ENCODE measurements at places on chromosomes 4 and X. TPM values are rescaled to one million over a fixed set of nuclear protein-coding genes. Genes with fewer than 3 reads are reported as not detected.

DNA sequence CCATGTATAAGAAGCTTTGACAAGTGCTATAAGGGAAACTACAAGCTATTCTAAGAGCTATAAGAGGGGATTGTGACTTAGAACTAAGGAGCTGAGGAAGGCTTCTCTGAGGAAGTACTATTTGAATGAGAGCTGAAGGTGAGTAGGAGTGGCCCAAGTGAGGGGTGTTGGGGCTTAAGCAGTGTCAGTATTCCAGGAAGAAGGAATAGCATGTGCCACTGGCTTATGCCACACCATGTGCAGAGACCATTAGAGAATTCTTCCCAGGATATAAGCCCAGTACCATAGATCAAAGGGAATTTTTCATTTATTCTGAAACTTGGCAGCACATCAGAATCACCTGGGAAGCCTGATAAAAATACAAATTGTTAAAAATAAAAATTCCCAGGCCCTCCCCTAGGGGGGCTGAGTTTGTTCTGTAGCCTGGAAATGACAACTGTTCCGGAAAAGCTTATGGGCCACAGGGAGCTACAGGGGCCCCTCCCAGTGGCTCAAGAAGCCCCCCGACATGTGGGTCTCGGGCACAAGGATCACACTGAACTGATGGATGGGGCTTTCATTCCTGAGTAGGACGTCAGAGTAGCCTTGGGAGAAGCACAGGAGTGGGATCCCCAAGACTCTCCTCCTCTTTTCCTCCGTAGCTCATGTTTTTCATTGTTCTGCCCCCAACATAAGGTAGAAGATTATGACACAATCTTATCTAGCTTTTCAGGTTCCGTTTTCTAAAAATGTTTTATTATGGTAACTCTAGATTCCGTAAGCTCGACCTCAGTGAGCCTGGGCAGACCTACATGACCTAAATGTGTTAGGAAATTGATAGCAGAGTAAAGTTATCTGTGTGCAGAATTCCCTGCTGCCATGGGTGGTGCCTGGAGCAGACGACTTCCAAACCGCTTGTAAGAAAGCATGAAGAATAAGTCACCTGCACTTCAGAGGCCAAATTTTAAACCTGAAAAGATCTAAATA, 119.3 kb downstream of the AFF1 start:
- H3K4me1 ChIP-seq = peaks cover 65% of the 10 kb centered on the region
- H3K27ac ChIP-seq = no peak overlapping the region
- no peak for DNase-seq
- H3K27me3 ChIP-seq = no peaks in the 10 kb centered on the region
- H3K36me3 ChIP-seq = peaks cover 44% of the 10 kb centered on the region
- no peak overlapping the region for H3K4me3 ChIP-seq

GRCh38 chr4:28211676-28212470, 1351.2 kb downstream of the STIM2 start:
- H3K4me3 ChIP-seq = no peak overlapping the region
- DNase-seq = no peak
- no peaks in the 10 kb centered on the region for H3K27me3 ChIP-seq

GRCh38 chr4:21420166-21420565, 528.4 kb downstream of the KCNIP4 start:
- H3K27me3 ChIP-seq = no peaks in the 10 kb centered on the region
- DNase-seq = no peak
- H3K4me3 ChIP-seq = no peak overlapping the region
- H3K4me1 ChIP-seq = no peaks in the 10 kb centered on the region
- no peaks in the 10 kb centered on the region for H3K36me3 ChIP-seq

DNA sequence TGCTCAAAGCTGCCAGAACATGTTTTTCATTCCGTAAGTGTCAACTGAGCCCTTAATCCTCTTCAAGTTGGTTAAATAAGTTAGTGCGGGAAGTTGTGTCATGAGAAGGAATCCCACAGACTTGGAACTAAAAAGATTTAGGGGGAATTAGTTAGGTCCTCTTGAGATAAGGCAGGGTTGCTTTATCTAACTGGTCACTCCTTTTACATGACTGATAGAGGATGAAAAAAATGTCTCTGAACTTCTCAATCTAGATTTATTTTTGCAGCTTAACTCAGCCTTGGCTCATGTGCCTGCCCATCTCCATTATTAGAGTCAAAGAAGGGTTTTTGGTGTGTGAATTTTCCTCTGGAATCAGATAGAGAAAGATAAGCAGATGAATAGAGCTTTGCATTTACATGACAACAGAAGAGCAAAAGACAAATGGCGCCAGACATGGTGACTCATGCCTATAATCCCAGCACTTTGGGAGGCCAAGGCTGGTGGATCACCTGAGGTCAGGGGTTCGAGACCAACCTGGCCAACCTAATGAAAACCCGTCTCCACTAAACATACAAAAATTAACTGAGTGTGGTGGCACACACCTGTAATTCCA, 882.9 kb downstream of the RPA4 start:
- H3K4me1 ChIP-seq = no peaks in the 10 kb centered on the region
- H3K36me3 ChIP-seq = no peaks in the 10 kb centered on the region
- DNase-seq = no peak
- H3K27me3 ChIP-seq = no peaks in the 10 kb centered on the region
- H3K27ac ChIP-seq = no peak overlapping the region

- no peak overlapping the region for H3K4me3 ChIP-seq
- no peak overlapping the region for H3K27ac ChIP-seq
- no peaks in the 10 kb centered on the region for H3K36me3 ChIP-seq
- H3K27me3 ChIP-seq = peaks cover 11% of the 10 kb centered on the region
- peaks cover 4% of the 10 kb centered on the region for H3K4me1 ChIP-seq
These were observed 59.2 kb upstream of the PARM1 start for GRCh38 chr4:74873545-74874301.

DNA sequence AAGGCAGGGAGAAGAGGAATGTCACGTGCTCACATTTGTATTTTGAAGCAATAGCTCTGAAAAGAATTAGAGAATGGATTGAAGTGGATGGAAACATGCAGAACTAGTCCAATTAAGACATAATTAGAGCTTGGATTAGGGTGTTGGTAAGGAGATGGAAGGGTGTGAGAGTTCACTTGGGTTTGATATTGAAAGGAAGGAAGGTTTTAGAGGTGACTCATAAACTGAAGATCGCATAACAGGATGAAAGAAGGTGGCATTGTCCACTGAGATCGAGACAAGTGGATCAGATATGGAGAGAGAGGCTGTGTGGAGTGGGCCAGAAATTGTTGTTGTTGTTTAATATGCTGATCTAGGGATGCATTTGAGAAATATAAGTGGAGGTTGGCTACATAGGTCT, 244.0 kb upstream of the SMIM31 start:
- H3K27ac ChIP-seq = no peak overlapping the region
- H3K4me3 ChIP-seq = no peak overlapping the region
- H3K27me3 ChIP-seq = no peaks in the 10 kb centered on the region
- no peaks in the 10 kb centered on the region for H3K36me3 ChIP-seq
- no peak for DNase-seq
- no peaks in the 10 kb centered on the region for H3K4me1 ChIP-seq

- no peak overlapping the region for H3K27ac ChIP-seq
- H3K4me3 ChIP-seq = no peak overlapping the region
- no peaks in the 10 kb centered on the region for H3K27me3 ChIP-seq
- no peaks in the 10 kb centered on the region for H3K4me1 ChIP-seq
These were observed 80.0 kb upstream of the NALF2 start for GRCh38 chrX:69424161-69424560.

DNA sequence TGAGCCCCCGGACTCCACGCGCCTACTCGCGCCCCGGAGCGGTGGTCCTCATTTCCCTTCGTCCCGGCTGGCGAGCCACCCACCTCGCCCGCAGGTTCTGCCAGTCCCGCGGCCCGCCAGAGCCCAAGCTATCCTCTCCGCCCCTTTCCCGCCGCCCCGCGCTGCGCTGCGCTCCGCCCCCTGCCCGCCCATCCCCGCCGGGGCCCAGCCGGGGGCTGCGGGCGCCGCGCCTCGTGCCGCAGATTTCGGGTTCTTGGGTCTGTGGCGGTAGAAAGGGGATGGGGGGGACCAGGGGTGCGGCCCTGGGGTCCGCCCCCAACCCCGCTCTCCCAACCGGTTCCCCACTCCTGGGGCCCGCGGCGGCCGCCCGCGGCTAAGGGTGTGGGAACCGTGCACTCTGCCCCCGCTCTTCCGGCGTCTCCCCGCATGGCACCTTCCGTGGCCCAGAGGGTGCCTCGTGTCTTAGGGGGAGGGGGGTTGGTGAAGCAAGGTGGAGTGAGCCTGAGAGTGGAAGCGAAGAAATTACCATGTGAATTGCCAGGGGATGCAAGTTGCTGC, 650.8 kb upstream of the DIPK2B start:
- peak overlapping the region; percentile 74 for H3K27ac ChIP-seq
- H3K4me3 ChIP-seq = peak overlapping the region; percentile 96
- peaks cover 39% of the 10 kb centered on the region for H3K4me1 ChIP-seq

GRCh38 chrX:120244735-120245498, 5.7 kb upstream of the ZBTB33 start:
- H3K36me3 ChIP-seq = no peaks in the 10 kb centered on the region
- H3K4me3 ChIP-seq = peak overlapping the region; percentile 94
- DNase-seq = peak; percentile 68
- H3K27me3 ChIP-seq = no peaks in the 10 kb centered on the region

GRCh38 chr4:102218656-102219055, 126.6 kb downstream of the SLC39A8 start:
- peaks cover 20% of the 10 kb centered on the region for H3K27me3 ChIP-seq
- no peak overlapping the region for H3K27ac ChIP-seq
- H3K4me3 ChIP-seq = no peak overlapping the region
- no peak for DNase-seq

DNA sequence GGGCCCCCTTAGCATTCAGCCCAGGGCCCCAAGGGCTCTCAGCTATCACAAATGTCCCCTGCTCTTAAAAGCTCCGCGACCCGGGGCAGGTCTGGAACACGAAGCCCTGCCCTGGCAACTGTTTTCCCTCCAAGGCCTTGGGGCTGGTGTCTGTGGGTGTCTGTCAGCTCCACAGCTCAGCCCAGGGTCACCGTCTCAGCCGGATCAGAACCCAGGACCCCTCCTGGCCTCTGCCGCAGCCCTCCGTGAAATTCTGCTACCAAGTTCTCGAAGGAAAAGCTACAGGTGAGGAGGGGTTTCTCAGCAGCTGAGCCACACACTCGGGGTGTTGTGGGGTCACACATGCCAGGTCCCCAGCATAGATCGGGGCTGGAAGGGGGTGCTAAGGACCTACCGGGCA, 61.2 kb downstream of the ACOX3 start:
- H3K4me3 ChIP-seq = no peak overlapping the region

DNA sequence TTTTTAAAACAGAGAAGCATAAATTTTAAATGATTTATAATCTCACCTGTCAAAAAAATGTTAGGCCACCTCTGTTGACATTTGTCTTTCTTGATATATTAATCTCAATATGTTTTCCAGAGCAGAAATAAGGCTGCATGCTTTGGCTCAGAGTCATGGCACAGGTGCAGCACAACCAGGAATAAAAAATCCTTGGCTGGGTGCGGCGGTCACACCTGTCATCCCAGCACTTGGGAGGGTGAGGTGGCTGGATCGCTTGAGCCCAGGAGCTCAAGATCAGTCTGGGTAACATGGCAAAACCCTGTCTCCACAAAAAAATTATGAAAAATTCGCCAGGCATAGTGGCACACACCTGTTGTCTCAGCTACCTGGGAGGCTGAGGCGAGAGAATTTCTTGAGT, 18.1 kb downstream of the CPLX1 start:
- H3K4me3 ChIP-seq = no peak overlapping the region
- H3K4me1 ChIP-seq = no peaks in the 10 kb centered on the region
- no peak overlapping the region for H3K27ac ChIP-seq
- peaks cover 29% of the 10 kb centered on the region for H3K27me3 ChIP-seq

- no peak overlapping the region for H3K4me3 ChIP-seq
- no peaks in the 10 kb centered on the region for H3K4me1 ChIP-seq
- H3K36me3 ChIP-seq = no peaks in the 10 kb centered on the region
- DNase-seq = no peak
These were observed 107.6 kb upstream of the PACRGL start for GRCh38 chr4:20592663-20593062.

GRCh38 chr4:98995183-98996055, at the start of gene METAP1:
METAP1 (plus strand) TSS chr4:98995721; CDS start chr4:98995754, 33 bp downstream.
- peak within 1 kb of the TSS; percentile 88 for H3K4me3 ChIP-seq
- peak within 1 kb of the TSS; percentile 97 for H3K27ac ChIP-seq
- peaks cover 26% of the 10 kb centered on the region for H3K4me1 ChIP-seq
- peaks cover 16% of the 10 kb centered on the region for H3K36me3 ChIP-seq
- no peaks in the 10 kb centered on the region for H3K27me3 ChIP-seq
- peak; percentile 97 for DNase-seq

DNA sequence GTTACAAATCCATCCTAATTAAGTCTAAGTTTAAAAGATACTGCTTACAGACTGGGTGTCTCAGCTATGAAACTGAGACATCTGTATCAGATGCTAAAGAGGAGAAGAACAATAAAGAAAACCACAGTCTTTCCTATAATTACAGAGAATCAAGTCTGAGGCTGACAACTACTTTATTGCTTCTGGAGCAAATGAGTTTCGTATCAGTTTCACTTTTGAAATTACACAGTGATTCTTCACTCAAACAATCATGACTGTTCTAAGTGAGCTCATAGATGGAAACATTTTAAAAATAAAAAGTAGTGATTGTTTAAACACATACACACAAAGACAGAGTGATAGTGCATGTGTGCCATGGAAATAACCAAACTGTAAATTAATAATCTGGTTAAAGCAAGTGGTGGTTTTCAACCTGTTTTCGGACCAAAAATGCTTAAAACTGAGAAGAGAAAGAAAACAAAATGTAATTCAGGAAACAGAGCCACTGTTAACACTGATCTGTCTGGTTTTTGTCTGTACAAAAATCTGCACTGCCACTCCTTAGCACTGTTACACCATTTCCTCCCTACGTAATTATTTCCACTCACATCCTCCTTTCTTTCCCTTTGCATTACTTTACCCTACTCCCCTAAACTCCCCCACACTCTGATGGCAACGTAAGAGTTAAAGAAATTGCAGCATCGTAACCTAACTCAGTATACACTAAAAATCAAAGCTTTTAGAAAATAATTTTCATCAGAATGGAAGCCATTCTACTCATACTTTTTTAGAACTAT, 12.5 kb downstream of the RFC1 start:
- H3K4me3 ChIP-seq = peak overlapping the region; percentile 83
- peak overlapping the region; percentile 100 for H3K27ac ChIP-seq
- H3K27me3 ChIP-seq = no peaks in the 10 kb centered on the region

- no peaks in the 10 kb centered on the region for H3K4me1 ChIP-seq
These were observed 19.0 kb downstream of the MAGEC2 start for GRCh38 chrX:142186103-142186502.

- peaks cover 4% of the 10 kb centered on the region for H3K36me3 ChIP-seq
- H3K4me1 ChIP-seq = peaks cover 15% of the 10 kb centered on the region
- DNase-seq = no peak
These were observed 28.0 kb upstream of the NSUN7 start for GRCh38 chr4:40721730-40722171.

GRCh38 chr4:27643101-27643500, 782.5 kb downstream of the STIM2 start:
- no peak overlapping the region for H3K27ac ChIP-seq
- no peak overlapping the region for H3K4me3 ChIP-seq
- H3K4me1 ChIP-seq = no peaks in the 10 kb centered on the region
- no peak for DNase-seq
- no peaks in the 10 kb centered on the region for H3K27me3 ChIP-seq
- no peaks in the 10 kb centered on the region for H3K36me3 ChIP-seq

- H3K4me1 ChIP-seq = no peaks in the 10 kb centered on the region
- no peak overlapping the region for H3K27ac ChIP-seq
- H3K27me3 ChIP-seq = no peaks in the 10 kb centered on the region
These were observed 291.7 kb downstream of the GBA3 start for GRCh38 chr4:22984390-22984789.

HHIP gene
- not detected for total RNA-seq

SYP gene
- 1.9 TPM for total RNA-seq

FRG2 gene
- not detected for total RNA-seq

HSFX3 gene
- not detected for total RNA-seq

FAM47E gene
- not detected for total RNA-seq

KLHL13 gene
- 0.09 TPM for total RNA-seq

HEPH gene
- not detected for total RNA-seq

NLGN4X gene
- total RNA-seq = not detected

LRIT3 gene
- 0.23 TPM for total RNA-seq

SLC4A4 gene
- 2.5 TPM for total RNA-seq

STATH gene
- total RNA-seq = not detected

FBXL5 gene
- 37.0 TPM for total RNA-seq

LDOC1 gene
- total RNA-seq = 1.3 TPM
